ENCODE measurements at places on chromosomes 4 and X.

- no peak for DNase-seq
These were observed 117.9 kb upstream of the VEGFC start for GRCh38 chr4:176910646-176911045.

- DNase-seq, result peak; percentile 88
These were observed 169.7 kb downstream of the RAP1GDS1 start for GRCh38 chr4:98430708-98431403.

- peak; percentile 18 for DNase-seq
These were observed 548 bp downstream of the NEUROG2 start for GRCh38 chr4:112515198-112516065.

GRCh38 chr4:52507774-52508173 lies 151.3 kb downstream of the USP46 start:
- DNase-seq, result no peak

GRCh38 chr4:26163425-26164362 lies 157.1 kb upstream of the RBPJ start:
- DNase-seq, result no peak

- no peak for DNase-seq
These were observed 7.7 kb downstream of the RNF212 start for GRCh38 chr4:1105662-1106061.

All from brain microvascular endothelial cell (primary cell).